ENCODE measurements at places on chromosomes 16 and 17.

GRCh38 chr16:52364500-52364899 lies 182.4 kb downstream of the TOX3 start:
- no peak for DNase-seq

DNA sequence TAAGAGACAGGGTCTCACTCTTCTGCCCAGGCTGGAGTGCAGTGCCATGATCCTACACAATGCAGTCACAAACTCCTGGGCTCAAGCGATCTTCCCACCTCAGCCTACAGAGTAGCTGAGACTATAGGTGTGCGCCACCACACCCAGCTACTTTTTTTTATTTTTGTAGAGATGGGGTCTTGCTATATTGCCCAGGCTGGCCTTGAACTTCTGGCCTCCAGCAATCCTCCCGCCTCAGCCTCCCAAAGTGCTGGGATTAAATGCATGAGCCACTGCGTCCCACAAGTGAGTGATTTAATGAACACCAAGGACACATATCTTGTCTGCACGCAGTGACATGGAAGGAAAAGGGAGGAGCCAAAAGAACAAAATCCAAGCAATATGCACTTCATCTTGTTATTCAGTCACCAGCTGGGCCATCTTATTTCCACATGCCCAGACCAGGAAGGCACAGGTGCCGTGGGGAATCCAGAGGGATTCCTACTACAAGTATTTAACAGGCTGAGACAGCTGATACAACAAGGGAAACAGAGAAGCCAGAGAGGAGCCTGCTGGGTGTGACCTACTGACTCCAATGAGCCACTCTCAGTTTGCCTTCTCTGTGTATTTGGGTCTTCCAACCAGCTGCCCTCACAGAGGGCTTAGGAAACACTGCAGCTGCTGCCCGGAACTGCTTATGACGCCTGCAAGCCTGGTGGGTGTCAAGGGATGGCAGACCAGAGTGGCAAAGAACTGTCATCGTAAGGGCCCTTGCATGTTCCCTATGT lies 17.0 kb downstream of the LSM12 start:
- no peak for DNase-seq

DNA sequence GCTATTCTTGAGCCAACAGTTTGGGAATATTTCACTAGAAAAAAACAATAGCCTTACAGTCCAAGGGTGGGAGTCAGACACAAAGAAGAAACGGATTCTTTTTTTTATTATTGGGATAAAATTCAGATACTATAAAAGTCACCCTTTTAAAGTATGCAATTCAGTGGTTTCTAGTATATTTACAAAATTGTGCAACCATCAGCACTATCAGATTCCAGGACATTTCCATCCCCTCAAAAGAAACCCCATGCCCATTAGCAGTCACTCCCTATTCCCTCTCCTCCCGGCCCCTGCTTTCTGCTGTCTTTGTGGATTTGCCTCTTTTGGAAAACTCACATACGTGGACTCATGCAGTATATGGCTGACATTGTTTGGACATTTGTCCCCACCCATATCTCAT lies 134.4 kb downstream of the C16orf95 start:
- no peak for DNase-seq

DNA sequence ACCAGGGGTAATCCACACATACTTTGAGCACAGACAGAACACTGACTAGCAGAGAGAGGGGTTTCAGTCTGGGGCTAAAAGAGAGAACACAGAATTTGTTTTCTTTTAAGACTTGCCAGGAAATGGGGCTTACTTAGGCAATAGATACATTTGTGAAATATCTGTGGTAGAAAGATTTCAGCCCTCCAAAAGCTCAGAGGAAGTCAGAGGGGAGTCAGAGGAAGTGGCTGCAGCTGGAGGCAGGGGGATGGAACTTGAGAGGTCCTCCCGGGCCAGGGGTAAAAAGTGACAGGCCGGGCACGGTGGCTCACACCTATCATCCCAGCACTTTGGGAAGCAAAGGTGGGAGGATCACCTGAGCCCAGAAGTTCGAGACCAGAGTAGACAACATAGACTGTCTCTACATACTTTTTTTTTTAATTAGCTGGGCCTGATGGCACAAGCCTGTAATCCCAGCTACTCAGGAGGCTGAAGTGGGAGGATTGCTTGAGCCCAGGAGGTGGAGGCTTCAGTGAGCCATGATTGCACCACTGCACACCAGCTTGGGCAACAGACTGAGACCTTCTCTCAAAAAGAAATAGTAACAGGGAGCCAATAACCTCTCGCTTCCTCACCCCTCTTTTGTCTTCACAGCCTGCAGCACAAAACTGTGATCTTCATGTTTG lies 49.9 kb downstream of the NLRC5 start:
- DNase-seq: no peak

GRCh38 chr17:81303385-81303784 lies 8.3 kb upstream of the SLC38A10 start:
- no peak for DNase-seq

DNA sequence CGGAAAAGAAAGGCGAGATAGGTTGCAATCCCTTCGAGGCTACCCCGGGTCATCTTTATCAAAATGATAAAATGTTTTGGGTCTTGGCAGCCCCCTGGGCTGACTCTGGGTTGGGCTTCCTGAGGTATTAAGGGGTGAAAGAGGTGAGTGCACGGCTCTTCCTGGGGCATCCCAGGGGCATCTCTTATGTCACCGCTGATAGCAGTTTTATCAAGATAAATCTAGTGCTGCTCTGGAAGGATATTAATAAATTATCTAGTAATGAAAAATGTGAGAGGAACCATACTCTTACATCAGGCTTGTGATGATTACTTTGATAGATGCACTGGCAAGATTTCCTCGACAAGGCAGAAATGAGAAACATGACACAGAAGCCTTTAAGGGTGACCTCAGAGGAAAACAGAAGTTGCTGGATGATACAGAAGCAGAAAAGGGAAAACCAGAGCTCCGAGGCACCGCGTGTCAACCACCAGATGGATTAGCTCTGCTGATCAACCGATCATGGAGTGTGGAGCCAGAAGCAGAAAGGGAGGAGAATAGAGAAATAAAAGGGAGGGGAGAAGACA lies 491.3 kb downstream of the TMEM114 start:
- DNase-seq: no peak

- no peak for DNase-seq
These were observed 45.3 kb downstream of the WNT3 start for GRCh38 chr17:46773221-46773605.

DNA sequence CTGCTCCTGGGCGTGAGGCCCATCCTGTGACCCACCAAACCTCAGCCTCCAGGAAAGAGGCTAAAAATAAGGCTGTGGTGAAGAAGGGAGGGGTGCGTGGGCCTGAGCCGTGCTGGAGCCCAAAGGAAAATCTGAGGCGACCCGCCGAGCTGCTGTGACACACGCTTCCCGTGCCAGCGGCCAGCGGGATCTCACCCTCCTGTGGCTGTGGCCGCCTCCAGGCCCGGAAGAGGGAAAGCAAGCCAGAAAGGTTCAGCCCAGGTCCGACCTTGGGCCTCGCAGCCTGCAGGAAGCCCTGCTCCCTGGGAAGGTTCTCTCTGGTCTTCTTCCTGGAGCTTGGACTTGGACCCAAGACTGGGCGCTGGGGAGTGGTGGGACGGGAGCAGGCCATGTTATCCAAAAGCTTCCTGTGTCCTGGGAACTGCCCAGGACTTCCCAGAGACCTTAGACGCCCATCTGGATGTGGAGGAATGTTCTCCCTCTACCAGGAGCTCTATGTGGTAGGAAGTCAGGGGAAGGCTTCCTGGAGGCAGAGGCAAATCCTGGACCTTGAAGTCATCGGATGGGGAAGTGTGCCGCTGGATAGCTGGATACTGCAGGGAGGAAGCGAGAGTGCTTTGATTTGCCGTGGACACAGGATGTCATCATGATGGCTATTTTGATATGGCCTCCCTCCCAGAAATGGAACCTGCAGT lies 11.4 kb downstream of the SPNS2 start:
- DNase-seq: no peak

DNA sequence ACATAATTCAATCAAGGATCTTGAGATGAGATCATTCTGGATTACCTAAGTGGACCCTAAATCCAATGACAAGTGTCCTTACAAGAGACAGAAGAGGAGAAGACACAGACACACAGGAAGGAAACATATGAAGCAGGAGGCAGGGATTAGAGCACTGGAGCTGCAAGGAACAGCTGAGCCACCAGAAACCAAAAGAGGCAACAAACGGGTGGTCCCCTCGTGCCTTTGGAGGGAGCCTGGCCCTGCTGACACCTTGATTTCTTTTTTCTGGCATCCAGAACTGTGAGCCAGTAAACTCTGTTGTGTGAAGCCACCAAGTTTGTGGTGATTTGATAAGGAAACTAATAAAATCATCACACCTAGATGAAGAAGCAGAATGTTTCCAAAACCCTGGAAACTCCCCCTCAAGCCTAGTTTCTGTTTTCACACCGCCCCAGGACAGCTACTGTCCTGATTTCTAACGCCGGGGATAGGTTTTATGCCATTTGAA lies 115.2 kb downstream of the PITPNC1 start:
- no peak for DNase-seq

DNA sequence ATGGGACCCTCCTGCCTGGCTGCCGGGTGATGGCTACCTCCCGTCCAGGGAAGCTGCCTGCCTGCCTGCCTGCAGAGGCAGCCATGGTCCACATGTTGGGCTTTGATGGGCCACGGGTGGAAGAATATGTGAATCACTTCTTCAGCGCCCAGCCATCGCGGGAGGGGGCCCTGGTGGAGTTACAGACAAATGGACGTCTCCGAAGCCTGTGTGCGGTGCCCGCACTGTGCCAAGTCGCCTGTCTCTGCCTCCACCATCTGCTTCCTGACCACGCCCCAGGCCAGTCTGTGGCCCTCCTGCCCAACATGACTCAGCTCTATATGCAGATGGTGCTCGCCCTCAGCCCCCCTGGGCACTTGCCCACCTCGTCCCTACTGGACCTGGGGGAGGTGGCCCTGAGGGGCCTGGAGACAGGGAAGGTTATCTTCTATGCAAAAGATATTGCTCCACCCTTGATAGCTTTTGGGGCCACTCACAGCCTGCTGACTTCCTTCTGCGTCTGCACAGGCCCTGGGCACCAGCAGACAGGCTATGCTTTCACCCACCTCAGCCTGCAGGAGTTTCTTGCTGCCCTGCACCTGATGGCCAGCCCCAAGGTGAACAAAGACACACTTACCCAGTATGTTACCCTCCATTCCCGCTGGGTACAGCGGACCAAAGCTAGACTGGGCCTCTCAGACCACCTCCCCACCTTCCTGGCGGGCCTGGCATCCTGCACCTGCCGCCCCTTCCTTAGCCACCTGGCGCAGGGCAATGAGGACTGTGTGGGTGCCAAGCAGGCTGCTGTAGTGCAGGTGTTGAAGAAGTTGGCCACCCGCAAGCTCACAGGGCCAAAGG lies 36.8 kb downstream of the NLRC5 start:
- DNase-seq: no peak

GRCh38 chr17:14545156-14545906 lies 244.4 kb downstream of the HS3ST3B1 start:
- DNase-seq: no peak

DNA sequence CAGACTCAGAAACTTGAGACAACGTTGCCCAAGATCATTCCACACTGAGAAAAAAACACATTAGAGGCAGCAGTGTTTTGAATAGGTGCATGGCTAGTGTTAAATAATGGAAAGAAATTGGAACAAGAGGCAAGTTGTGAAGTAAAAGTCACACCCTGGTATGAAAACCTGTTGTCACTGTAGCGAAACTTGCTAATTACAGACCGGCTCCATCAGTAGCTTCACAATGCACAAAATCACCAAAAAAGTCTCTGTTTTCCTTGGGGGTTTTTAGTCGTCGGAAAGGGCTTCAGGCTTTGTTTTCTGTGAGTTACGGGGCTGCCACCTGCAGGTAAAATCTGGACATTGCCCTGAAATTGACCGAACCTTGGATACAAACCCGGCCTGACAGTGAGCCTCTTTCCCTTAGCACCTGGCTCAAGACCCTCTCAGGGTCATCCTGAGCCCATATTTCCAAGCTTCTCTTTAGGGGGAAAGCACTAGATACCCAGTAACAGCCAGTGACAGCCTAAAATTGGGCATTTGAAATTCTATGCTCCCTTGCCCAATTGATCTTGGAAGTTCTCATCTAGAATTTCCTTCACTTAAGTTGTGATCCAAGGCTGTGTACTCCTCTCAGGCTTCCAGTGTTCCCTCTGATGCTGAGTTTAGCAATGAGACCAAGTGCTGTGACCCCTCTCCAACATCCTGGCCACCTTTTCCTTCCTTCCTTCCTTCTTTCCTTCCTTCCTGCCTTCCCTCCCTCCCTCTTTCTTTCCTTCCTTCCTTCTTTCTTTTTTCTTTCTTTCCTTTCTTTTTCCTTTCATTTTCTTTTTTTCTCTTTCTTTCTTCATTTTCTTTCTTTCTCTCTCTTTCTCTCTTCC lies 7.2 kb upstream of the GRB2 start:
- DNase-seq: peak; percentile 61

DNA sequence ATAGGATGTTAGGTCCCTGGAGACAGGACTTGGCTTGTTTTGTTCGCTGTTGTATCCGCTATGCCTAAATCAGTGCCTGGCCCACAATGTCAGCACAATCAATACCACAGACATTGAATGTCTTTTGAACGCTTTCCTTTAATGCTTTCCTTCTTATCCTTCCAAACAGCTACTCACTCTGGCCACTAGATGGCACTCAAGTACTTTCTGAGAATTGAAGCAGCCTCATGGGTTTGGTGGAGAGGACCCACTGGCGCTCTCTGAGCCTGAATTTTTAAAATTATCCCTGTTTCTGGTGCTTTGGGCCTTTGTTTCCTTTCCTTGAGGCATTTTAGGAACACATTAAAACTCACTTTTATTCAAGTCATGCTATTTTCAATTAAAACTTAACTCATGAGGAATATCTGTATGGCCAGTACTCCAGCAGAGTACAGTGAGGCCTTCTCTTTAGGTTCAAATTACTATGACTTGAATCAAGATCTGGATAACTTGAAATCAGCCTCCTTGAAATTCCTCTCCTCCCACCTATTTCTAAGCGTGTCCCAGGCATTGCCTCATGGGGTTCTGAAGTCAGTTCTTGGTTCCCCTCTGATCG lies 3.2 kb upstream of the NLRP1 start:
- DNase-seq: peak; percentile 11

Data from stimulated activated naive CD4-positive, alpha-beta T cell treated with Interleukin-2 at 50 U/mL for 16 hours (primary cell).